ENCODE measurements at places on chromosomes 1 and 21.

DNA sequence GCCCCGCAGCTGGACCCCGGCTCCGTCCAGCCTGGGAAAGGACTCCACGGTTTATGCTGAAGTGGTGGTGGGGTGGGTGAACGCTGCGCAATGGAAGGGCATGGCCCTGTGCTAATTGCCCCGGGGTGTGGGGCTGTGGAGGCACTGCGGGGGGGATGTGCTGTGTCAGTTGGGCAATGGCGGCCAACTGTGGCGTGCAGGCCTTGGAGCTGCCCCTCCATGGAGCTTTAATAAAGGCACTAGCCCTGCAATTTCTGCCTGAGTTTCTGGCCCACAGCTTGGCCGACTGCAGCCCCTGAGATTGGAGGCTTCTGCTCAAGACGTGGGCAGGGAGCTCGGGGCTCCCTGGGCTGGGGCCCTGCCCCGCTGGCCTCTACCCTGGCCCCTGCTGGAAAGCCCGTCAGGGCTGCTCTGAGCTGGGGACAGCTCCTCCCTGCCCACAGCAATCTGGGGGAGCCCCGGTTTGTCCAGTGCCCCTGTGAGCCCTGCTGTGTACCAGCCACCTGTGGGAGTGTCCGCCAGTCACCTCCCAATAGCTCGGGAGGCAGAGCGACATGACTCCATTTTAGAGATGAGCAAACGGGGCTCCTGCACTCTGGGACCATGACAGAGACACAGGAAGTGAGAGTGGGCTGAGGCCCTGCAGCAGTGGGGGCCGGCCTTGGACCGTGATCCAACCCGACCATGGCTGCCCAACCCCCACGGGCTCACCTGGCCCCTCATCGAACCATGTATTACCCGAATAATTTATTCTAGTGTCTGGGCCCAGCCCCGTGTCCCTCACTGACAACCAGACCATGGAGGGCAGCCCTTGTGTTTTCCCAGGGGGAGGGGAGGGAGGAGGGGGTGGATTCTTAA is 8.7 kb upstream of the TNFRSF14 start:
- peak; percentile 30 for DNase-seq

DNA sequence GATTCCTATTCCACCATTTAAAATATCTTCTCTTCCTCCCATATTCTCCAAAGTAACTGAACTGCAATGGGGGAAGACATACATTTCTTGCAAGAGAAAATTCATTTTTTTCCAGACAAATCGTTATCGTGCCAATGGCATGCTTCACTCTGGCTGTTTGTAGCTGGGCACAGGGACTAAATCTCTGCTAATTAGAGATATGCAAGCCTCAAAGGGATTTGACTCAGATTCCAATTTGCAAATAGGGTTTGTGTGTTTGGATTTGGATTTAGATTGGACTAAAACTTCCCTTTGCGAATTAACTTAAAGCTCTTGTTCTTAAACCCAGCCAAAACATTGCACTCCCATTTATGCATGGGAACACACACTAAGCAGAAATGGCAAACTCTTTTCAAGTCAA is 276.2 kb upstream of the DUSP10 start:
- no peak for DNase-seq

DNA sequence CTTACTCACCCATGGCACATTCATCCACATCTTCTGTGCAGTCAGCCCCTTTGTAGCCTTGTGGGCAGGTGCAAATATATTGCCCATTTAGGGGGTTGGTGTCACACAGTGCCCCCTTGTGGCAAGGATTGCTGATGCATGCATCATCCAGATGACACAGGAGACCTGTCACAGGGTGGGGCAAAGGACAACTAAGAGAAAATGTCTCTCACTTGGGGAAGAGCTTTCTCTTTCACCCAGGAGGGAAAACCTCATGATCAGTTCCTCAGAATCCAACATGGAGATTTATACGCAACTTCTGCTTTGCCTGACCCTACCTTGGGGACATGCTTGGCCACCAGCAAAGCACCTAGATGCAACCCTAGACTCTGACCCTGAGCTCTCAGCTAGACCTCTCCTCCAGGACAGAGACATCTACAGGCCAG is 71.8 kb upstream of the ADAM30 start:
- peak; percentile 53 for DNase-seq

DNA sequence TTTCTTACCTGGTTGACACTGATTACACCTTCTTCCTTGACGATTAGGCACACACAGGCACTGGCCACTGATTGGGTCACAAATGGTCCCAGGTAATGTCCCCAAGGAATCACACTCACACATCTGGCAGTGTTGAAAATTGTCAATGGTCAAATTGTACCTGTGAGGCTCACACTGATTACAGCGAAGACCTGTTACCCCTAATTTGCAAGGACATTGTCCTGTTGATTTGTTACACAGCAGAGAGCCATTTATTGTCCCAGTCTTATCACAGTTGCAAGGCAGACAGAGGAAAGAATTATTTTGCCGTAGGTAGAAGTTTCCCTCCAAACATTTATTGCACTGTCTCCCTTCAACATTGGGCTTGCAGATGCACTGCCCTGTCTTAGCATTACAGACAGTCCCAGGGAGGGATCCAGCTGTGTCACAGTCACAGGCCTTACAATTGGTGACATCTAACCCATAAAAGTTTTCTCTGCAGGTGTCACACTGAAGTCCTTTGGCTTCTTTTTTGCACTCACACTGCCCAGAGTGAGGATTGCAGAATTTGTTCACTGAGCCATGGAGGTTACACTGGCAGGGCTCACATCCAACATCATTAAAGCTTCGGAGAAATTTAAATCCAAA is 176.6 kb downstream of the USH2A start:
- no peak for DNase-seq

DNA sequence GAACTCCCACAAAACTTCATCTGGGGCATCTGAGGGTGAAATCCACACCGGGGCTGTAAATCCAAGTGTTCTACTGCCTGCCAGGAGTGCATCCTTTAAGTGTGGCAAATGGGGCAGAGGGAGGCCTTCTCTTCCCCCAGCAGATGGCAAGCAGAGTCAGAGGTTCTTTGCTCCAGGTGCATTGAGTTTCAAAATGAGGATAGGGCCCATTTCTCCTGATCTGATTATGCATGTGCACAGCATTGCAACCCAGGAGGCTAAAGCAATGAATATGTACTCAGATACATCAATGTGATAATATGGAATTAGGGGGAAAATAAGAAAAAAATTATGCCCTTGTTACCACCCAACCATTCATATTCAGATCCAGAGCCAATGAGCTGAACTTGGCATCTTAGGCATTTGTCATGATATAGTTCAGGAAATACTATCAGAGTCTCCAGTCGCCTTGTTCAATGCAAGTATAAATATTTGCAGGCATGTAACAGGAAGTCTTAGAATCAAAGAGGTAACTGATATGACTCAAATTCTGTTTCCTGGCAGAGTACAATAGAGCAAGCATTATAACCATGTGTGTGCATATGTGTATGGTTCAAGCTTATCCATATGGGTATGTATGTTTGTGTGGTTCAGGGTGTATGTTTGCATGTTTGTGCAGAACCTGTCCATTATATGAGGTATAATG is 473.8 kb upstream of the PKN2 start:
- DNase-seq, result no peak

DNA sequence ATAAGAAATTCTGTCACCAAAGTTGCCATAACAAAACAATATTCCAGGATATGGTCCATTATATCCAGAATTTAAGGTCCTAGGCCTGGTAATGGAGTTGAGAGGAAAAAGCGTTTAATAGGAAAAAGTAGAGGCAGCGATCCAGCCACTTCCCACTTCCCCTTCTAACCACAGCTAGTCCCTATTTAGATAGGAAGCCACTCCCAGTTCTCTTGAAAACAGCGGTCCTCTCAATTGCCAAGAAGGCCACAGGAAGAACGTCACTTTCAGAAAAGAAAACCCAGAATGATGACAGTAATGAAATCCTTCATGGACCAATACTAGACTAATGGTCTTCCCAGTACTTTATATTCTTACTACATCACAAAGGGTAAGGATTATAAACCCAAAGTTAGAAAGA is 38.6 kb downstream of the ABL2 start:
- no peak for DNase-seq

GRCh38 chr1:223815865-223816264 is 29.9 kb downstream of the TP53BP2 start:
- no peak for DNase-seq

- DNase-seq, result no peak
These were observed 542.5 kb downstream of the NUF2 start for GRCh38 chr1:163864207-163864606.

DNA sequence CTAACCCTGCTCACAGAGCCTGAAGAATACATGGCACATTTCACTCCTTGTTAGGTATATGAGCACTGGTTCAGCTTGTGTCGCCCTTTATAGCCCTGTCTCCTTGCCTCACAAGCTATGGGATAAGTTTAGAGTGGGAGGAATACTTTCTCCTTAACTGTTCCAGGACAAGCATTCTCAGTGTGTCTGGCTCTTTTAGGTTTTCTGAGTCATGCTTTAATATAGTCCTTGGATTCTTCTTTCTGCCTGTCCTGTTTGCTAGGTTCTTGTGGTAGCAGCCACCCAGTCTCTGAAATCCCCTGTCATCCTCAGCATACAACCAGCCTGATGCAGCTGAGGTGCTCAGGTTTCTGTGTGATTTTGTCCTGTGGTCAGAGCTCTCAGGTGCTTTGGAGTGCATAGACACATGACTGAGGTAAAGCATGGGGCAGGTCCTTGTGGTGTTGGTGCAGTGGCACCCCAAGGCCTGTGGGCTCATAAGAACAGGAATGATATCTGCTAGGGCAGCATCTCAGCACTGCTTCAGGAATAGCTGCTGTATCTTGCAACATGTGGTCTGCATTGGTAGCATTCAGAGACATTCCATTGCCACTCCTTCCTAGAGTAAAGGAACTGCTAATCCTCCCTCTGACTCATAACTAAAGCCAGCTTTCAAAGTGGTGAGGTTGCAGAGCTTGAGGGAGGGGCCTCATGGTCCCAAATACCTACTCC is 14.2 kb upstream of the CASQ2 start:
- no peak for DNase-seq

GRCh38 chr1:69700770-69701169 is 133.0 kb downstream of the LRRC7 start:
- DNase-seq, result no peak

DNA sequence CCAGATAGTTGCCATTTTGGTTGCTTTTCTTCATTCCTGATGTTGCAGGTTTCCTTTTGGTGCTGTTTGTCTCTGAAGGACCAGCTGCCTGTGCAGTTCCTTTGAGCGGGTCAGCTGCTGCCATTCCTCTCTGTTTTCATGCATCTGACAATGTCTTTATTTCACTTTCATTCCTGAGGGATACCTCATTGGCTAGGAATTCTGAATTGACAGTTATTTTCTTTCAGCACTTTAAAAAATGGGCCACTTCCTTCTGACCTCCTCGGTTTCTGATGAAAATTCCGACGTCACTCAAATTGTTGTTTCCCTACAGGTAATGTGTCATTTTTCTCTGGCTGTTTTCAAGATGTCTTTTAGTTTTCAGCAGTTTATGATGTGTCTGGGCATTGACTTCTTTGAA is 24.8 kb downstream of the CCSAP start:
- DNase-seq, result no peak

GRCh38 chr1:22245100-22245650 is 102.3 kb upstream of the WNT4 start:
- no peak for DNase-seq
